Spinal cord (tissue), 10 donors: ENCODE measurements at places on chromosomes 12 and 14.

- H3K4me3 ChIP-seq, result no peak overlapping the region
- no peak for DNase-seq
- peaks cover 47% of the 10 kb centered on the region for H3K4me1 ChIP-seq
- no peak overlapping the region for H3K27ac ChIP-seq
- peaks cover 54% of the 10 kb centered on the region for H3K36me3 ChIP-seq
Observed at GRCh38 chr12:6921996-6922946, 5.5 kb upstream of the ATN1 start.

- peaks cover 13% of the 10 kb centered on the region for H3K4me1 ChIP-seq
- no peaks in the 10 kb centered on the region for H3K27me3 ChIP-seq
- no peak overlapping the region for H3K4me3 ChIP-seq
- no peak for DNase-seq
- peaks cover 5% of the 10 kb centered on the region for H3K36me3 ChIP-seq
Observed at GRCh38 chr14:91140672-91141071, 26.8 kb downstream of the DGLUCY start.

DNA sequence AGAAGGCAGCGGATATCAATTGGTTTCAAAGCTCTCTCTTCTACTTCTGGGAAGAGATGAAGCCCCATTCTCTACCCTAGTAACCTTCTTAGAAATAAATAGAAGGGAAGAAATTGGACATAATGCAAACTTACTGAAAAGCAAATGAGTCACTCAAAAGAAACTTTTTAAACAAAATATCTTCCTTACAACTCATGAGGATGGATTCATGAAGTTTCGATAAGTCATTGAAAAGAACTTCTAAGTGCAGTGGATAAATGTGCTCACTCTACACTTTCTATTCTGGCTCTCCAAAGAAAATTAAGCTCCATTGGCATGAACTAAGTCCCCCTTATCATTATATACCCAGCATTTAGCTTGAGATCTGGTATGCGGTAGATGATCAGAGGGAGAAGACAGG, 899.5 kb downstream of the RPS29 start:
- no peaks in the 10 kb centered on the region for H3K4me1 ChIP-seq
- no peaks in the 10 kb centered on the region for H3K36me3 ChIP-seq
- no peak overlapping the region for H3K4me3 ChIP-seq
- no peak for DNase-seq
- H3K27me3 ChIP-seq, result no peaks in the 10 kb centered on the region

DNA sequence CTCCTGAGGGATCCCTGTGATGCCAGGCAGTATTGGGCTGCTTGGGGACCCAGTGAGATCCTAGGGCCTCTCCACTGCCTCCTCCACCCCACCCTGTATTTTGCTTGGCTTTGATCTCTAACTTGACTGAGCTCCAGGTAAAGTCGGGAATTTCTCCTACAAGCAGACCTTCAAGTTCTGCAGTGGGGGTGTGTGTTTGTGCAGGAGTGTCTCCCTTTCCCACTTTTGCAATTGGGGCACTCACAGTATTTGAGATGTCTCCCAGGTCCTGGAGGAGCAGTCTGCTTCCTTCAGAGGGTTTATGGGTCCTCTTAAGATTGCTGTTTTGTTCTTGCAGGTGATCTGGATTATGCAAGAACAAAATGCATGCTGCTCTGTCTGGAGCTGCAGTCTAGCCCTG, 68.9 kb downstream of the ALG10B start:
- no peak overlapping the region for H3K27ac ChIP-seq
- DNase-seq, result no peak
- no peaks in the 10 kb centered on the region for H3K36me3 ChIP-seq
- no peaks in the 10 kb centered on the region for H3K4me1 ChIP-seq
- H3K4me3 ChIP-seq, result no peak overlapping the region

- peaks cover 21% of the 10 kb centered on the region for H3K4me1 ChIP-seq
- no peak overlapping the region for H3K27ac ChIP-seq
- peaks cover 25% of the 10 kb centered on the region for H3K36me3 ChIP-seq
- DNase-seq, result no peak
- H3K4me3 ChIP-seq, result no peak overlapping the region
Observed at GRCh38 chr14:54769951-54770863, 132.4 kb downstream of the GCH1 start.
